ENCODE measurements at places on chromosomes 1 and 21.
A peak's percentile ranks its signal among the peaks of the same experiment; 100 is the strongest.

DNA sequence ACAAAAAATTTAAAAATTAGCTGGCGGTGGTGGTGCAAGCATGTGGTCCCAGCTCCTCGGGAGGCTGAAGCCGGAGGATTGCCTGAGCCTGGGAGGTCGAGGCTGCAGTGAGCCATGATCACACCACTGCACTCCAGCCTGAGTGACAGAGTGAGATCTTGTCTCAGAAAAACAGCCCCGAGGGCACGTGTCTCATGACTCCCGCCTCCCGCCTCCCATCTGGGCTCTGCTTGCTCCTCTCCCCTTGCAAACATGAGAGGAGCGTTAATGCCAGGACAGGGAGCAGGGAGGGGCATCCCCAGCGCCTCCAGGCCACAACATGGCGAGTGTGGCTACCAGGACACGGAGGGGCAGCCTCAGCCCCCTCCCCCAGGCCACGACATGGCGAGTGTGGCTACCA lies 28.3 kb downstream of the FAAP20 start:
- DNase-seq: no peak

GRCh38 chr1:228494970-228495853 lies 8.0 kb downstream of the RNF187 start:
- no peak for DNase-seq

DNA sequence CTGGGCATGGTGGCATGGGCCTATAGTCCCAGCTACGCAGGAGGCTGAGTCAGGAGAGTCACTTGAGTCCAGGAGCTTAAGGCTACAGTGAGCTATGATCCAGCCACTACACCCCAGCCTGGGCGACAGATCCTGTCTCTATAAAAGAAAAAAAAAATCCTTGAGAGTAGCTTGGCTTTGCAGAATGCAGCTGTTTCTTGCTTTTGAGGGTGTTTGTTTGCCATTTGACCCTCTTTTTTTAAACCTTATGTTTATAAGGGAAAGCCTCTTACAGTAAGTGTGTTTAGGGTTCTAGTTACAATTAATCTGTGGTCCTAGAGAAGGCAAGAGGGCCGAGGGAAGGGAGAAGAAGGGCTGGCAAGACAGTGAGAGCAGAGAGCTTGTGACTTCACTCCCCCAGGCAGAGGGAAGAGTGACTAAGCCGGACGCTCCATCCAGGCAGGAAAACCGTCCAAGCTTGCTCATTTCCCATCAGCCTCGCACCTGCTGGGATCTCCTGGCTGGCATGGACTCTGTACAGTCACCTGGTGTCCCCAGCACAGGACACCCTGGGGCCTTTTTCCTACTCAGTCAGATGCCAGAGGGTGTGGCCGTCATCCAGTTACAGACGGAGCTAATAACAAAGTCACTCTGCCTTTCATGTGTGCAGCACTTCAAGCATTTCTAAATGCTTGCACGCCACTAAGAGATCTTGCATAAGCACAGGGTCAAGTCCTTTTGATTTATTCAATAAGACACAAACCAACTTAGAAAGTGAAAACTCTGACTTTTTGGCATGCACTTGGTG lies 55.5 kb upstream of the PSEN2 start:
- no peak for DNase-seq

GRCh38 chr21:36791695-36792470 lies 93.0 kb downstream of the SIM2 start:
- DNase-seq: peak; percentile 49

GRCh38 chr1:102191723-102192122 lies 195.0 kb upstream of the OLFM3 start:
- no peak for DNase-seq

- DNase-seq: no peak
Observed at GRCh38 chr1:89489047-89489729, 35.4 kb upstream of the LRRC8B start.

DNA sequence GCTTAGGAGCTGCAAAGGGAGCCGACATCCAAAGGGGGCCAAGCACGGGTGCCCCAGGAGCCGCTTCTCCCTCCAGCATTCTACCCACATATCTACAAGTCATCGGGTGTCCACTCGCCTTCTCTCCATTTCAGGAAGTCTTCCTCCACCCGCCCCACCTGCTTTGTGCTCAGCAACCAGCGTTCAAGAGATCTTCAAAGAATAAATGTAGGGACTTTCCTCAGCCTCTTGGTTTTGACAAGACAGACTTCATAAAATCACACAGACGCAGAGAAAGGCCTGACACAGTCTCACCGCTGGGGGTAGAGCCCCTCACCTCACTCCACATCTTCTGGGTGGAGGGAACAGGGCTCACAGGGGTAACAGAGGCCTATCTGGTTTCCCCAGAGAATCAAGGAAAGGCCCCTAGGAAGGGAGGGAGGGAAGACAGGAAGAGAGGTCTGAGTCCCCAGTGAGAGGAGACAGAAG lies 49.5 kb downstream of the SSBP3 start:
- DNase-seq: no peak

GRCh38 chr1:201023517-201023902 lies at the start of gene KIF21B:
KIF21B (minus strand) TSS chr1:201023714; CDS start chr1:201023383, 331 bp downstream.
- peak; percentile 94 for DNase-seq

DNA sequence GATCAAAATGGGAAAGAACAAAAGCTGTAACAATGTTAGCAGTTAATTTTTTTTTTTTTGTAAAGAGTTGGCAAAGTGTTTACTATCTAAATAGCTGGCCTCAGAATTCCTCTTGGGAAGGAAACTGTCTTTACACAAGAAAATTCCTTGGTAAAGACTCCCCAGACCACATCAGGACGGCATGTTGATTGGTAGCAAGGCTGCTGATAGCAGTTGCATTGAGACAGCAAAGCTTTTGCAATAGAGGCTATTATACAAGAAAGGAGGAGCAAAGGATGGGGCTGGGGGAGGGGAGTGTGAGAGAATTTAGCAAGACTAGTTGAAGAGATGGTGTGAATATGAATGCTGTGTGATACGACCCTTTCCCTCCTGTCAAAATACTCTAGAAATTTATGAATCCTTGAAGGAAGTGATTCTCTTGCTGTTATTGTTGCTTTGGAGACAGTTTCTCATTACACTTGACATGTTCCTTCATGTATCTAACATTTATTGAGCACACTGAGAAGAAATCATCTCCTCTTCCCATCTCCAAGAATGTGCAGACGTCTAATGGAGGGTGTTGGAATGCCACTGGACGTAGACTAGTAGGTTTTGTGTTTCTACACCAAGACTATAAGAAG lies 355.6 kb downstream of the SIPA1L2 start:
- no peak for DNase-seq

DNA sequence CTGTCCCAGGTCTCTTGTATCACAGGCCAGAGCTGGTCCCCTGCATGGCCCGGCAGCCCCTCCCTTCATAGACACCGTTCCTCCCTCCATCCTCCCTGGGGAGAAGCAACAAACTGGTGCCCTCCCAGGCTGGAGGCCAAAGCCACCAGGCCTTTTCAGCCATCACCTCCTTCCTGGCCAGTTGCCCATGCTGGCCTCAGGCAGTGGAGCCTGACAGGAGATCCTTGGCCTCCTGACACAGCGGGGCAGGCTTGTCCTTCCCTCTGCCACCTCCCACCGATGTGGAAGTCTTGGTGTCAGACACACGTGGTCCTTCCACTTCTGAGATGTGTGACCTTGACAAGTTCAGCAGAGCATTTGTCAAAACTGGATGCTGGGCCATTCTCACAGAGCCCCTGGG lies 206.0 kb downstream of the HIVEP3 start:
- no peak for DNase-seq

GRCh38 chr1:234583755-234584419 lies 26.1 kb downstream of the IRF2BP2 start:
- no peak for DNase-seq

DNA sequence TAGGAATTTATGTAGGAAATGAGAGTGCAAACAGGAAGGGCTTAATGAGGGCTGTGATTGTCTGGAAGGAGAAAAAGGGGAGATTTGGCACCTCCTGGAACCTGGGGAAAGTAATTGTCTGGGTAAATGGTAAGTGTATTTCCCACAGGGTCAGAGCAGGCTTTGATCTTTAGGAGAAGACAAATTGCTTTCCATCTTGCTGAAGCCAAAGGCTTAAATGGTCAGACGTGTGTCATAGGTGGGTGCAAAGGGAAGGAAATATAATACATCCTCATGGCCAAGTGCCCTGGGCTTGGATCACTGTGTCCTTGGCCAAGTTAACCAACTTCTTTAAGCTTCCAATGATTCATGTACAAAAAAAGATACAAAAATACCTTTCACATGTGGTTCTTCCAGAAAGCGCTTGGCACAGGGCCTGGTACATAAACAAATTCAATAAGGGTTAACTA lies 1.3 kb upstream of the DUSP23 start:
- no peak for DNase-seq

- DNase-seq: no peak
Observed at GRCh38 chr1:72119491-72119890, 162.8 kb downstream of the NEGR1 start.

GRCh38 chr1:192506741-192507155 lies 68.8 kb upstream of the RGS1 start:
- DNase-seq: no peak

DNA sequence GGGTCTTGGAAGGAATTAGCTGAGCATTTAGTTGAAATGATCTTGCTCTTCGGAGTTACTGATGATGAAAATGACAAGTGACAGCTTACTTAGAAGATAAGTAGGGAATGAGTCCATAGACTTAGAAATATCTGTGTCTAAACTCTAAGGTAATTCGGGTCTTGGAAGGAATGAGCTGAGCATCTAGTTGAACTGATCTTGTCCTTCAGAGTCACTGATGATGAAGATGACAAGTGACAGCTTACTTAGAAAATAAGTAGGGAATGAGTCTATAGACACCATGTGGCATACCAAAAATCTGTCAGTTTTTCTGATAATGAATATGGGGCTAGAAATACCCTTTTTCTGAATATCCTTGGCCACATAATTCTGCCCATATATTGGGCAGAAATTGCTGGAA lies 14.7 kb downstream of the CTTNBP2NL start:
- no peak for DNase-seq

- DNase-seq: no peak
Observed at GRCh38 chr1:92466683-92467352, 19.9 kb downstream of the GFI1 start.

DNA sequence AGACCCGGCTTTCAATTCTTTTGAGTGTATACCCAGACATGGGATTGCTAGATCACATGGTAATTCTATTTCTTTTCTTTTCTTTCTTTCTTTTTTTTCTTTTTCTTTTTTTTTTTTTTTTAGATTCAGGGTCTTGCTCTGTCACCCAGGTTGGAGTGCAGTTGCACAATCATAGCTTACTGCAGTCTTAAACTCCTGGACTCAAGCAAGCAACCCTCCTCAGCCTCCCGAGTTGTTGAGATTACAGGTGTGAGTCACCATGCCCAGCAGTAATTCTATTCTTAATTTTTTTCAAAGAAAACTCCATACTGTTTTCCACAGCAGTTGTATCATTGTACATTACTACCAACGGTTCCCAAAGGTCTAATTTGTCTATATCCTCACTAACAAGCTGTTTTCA lies 13.5 kb upstream of the RNF186 start:
- DNase-seq: no peak

GRCh38 chr21:26532208-26532607 lies 40.9 kb downstream of the CYYR1 start:
- DNase-seq: no peak

DNA sequence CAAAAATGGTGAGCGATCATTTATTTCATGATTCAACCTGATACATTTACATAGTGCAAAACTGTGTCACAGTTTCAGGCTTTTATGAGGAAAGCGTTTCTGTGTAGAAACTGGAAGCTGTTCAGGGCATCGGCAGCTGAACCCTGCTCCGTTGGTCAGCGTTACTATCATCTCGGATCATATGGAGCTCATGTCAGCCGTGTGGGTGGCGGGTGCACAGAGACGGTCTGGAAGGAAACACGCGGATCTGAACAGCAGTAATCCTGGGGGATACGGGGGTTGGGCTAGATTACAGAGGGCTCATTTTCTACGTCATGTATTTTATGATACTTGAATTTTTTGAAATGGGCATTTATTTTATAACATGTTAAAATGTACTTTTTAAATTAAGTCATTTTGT lies 15.1 kb downstream of the C1orf174 start:
- no peak for DNase-seq

DNA sequence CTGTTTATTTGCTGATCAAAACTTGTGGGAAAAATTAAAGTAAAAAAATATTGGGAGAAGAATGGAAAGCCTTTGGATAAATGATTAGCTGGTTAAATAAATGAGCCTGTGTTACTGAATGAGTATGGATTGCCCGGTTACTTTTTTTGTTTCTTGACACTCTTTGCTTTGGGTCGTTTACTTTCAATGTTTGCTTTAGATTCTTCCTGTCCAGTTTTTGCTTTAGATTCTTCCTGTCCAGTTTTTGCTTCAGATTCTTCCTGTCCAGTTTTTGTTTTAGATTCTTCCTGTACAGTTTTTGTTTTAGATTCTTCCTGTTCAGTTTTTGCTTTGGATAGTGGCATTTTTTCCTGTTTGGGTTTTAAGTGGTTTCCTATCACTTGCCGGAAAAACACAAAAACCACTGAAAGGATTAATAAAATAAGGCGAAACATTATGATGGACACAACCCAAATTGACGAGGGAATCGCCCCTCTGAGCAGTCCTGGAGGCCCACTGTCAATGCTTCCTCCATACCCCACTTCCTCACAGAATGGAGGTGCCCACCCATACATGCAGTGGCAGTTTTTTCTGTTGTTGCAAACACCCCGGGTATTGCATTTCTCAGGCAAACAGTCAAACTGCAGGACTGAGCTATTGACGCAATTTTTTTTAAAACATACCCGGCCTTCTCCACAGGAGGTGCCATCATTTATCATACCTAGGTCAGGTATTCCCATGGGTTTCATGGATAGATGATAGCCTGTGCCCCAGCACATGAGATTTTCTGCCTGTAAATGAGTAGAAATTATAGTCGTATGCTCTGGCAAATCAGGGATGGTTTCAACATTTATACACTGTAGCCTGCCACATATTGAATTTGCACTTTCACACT lies 2.3 kb downstream of the ADAM30 start:
- DNase-seq: no peak

GRCh38 chr1:29975036-29975694 lies 738.8 kb downstream of the PTPRU start:
- no peak for DNase-seq

DNA sequence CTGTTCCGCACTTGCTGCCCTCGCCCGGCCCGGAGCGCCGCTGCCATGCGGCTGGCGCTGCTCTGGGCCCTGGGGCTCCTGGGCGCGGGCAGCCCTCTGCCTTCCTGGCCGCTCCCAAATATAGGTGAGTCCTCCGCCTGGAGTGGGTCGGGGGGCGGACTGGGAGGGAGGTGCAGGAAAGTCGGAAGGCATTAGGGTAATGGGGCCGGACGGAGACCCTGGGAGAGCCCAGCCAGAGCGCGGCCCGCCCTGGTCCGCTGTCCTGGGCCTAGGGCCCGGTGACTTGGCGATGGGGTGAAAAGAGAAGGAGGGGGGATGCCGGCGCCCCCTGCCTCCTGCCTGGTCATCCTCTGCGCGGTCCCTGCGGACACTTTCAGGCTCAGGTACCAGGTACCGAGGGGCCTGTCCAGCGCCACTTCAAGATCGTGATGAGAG lies 243 bp downstream of the ADAM15 start:
- DNase-seq: no peak

GRCh38 chr1:108208724-108209446 lies 8.7 kb upstream of the SLC25A24 start:
- peak; percentile 61 for DNase-seq

DNA sequence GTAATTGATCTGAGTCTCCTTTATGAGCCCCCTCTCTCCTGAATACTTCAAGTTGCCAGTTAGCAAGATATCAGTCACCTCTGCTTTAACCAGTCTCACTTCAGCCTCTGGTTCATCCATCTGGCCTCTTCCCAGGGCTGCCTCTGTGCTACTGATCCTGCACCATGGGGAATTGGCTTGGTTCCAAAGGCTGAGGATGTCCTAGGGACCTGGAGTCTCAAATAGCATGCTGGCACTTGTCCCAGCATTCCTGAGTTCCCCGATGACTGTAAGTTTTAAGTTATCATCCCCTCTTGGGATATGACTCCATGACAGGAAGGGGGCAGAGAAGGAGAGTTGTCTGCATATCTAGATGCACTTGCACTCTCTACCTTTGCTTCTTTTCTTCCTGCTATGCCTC lies 252.0 kb downstream of the PTBP2 start:
- no peak for DNase-seq
